Activated CD8-positive, alpha-beta memory T cell treated with anti-CD3 and anti-CD28 coated beads, Interleukin-2, amount 50 U/mL, for 4 hours (primary cell): ENCODE measurements at places on chromosomes 3 and 15.
A peak's percentile ranks its signal among the peaks of the same experiment; 100 is the strongest.

DNA sequence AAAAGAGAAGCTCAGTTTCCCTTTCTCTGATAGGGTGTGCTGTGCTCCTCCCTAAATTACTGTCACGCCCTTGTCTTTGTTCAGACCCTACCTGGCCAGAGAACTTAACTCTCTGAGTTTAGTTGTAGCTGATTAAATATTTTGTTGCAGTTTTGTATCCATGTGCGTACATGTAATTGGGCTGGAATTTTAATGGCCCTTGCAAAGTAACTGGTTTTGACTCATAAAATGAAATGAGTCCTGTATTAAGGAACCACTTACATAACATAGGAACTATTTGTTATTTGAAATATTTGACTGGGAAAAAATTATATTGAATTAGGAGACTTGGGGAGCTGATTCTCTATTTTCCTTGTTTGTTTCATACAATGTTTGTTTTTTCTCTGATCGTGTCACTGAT lies 80.2 kb downstream of the LRRK1 start:
- DNase-seq = no peak

DNA sequence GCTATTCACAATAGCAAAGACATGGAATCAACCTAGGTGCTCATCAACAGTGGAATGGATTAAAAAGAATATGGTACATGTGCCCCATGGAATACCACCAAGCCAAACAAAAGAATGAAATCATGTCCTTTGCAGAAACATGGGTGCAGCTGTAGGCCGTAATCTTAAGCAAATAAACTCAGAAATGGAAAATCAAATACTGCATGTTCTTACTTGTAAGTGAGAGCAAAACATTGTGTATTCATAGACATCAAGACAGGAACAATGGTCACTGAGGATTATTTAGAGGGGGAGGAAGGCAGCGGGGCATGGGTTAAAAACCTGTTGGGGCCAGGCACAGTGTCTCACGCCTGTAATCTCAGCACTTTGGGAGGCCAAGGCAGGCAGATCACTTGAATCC lies 304.7 kb upstream of the ROBO2 start:
- no peak for DNase-seq

GRCh38 chr15:39272901-39273300 lies 308.0 kb upstream of the THBS1 start:
- no peak for DNase-seq

DNA sequence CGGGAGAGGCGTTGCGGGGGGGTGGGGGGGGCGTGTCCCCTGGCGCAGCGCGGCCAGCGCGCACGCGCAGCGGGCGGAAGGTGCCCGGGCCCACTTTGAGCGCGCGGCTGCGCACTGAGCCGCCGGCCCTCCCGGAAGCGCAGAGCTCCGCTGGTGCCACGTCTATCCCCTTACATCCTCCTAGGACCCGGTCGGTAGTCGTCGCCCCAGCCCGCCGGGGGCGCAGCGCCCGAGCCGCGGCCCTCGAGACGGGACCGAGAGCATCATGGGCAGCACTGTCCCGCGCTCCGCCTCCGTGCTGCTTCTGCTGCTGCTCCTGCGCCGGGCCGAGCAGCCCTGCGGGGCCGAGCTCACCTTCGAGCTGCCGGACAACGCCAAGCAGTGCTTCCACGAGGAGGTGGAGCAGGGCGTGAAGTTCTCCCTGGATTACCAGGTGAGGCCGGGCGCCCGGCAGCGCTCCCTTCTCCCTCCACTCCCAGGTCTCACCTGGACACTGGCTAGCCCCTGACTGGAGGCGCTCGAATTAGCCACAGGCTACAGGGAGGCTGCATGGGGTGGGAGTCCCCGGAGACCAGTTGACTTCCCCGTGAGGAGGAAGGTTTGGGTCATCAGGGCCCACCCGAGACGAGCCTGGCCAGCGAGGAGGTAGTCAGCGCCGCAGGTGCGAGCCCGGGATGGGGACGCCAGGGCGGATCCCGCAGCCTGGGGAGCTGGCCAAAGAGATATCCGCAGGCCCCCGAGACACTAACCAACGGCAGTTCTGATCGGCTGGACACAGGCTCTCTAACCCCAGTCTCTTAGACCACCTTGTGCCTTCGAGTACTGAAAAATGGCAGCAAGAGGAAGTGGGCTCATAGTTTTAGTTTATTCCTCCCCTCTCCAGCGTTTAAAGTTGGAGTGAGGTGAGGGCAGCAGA lies at the start of gene TMED3:
Gene TMED3, plus strand, starts transcription at position 128 of the 916 bp plus-strand sequence. Its CDS starts 138 bp downstream, at position 266.
- peak; percentile 78 for DNase-seq

DNA sequence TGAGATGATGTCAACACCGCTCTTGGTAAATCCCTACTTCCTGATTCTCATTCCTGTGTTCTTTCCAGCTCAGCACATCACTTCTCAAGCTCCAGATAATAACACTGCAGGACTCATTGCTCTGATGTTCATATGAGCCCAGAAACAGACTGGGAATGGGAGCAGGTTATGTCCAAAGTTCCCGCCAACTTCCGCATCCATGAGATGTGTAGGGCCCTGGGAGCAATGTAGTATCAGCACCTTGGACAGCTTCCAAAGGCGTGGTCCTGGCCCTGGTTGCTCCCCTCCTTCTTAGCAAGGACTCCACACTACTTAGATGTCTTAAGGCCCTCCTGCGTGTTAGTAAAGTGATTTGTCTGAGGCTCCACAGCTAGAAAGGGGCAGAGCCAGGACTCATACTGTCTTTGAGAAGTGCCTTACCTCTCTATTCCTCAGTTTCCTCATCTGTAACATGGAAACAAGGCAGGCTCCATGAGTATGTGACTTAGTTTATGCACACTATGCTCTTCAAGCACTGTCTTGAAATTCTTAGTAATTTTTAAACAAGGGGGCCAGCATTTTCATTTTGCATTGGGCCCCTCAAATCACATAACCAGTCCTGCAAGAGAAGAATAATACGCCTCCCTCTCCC lies 27.9 kb upstream of the SLC6A1 start:
- DNase-seq = no peak

DNA sequence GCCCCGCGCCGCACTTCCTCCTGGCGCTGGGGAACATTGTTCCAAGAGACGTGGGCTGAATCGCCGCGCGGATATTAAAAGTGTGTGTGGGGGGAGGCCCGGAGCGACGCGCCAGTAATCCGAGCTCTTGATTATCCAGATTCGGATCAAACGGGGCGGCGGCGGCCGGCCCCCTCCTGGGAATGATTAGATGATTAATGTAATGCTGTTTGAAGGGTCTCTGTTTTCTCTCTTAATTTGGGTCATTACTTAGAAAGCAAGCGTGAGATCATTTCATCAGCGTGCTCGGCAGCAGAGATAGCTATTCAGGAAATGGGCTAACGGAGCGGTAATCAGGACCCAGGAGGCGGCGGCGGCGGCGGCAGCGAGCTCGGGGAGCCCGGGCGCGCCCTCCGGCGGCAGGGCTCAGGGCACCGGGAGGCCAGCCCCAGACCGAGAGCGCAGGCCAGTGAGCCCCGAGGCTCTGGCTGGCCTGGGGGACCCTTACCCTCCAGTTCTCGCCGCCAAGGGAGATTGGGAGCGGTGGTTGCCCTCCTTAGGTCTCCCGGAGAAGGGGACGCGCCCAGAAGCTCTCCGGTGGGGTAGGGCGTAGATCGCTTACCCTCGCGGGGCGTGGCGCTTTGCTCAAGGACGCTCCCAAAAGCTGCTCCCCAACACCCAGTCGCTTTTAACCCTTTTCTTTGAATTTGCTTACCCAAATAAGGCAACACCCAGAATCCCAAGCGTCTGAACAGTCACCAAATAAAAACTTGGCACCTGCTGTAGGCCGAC lies 4.5 kb downstream of the FEZF2 start:
- DNase-seq = no peak

DNA sequence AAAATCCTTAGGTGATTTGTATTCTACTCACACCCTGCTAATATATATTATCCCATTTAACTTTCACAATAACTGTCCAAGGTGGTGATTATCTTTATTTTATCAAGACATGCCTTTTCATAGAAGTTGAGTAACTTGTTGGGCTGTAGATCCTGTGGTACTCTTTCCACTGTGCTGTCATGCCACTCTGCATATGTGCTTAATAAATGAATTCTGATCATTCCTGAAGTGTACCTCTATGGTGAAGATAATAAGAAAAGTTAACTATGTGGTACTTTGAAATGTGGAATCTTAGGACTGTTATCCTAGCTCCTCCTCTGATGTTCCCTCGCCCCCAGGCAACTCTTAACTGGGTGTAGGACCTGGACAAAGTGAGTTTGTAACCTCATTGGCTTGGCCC lies 5.2 kb downstream of the SNRK start:
- no peak for DNase-seq
